ENCODE measurements at places on chromosomes 5 and 9. TPM values are rescaled to one million over a fixed set of nuclear protein-coding genes. Genes with fewer than 3 reads are reported as not detected.

The PCDHGA8 gene
- 3.7 TPM for total RNA-seq

The CLK4 gene
- total RNA-seq, result 25.6 TPM

The PHF19 gene
- total RNA-seq, result 14.1 TPM

The ASS1 gene
- 109 TPM for total RNA-seq

The TRIM36 gene
- 2.6 TPM for total RNA-seq

The SPINK1 gene
- total RNA-seq, result not detected

Measured in skeletal muscle tissue (tissue), 5 donors.